Activated CD4-positive, alpha-beta memory T cell treated with anti-CD3 and anti-CD28 coated beads, Interleukin-2, amount 10 ng/mL, durations not matched to agents 7 days and 5 days (primary cell): ENCODE measurements at places on chromosomes 7 and 10.

DNA sequence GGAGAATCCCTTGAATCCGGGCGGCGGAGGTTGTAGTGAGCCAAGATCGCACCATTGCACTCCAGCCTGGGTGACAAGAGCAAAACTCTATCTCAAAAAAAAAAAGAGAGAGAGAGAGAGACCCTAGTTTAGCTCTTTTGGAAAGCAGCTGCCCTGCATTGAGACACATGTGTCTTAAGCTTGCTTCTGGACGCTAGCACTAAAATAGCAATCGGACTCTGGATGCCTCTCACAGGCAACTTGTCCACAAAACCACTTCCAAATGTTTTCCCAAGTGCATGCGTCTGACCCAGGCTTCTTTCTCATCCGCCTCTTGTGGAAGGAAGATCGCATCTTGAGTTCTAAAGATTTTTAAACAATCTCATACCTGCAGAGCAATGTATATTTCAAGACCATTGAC is 182.7 kb downstream of the CUX1 start:
- no peaks in the 10 kb centered on the region for H3K27me3 ChIP-seq
- no peaks in the 10 kb centered on the region for H3K36me3 ChIP-seq
- H3K4me1 ChIP-seq: no peaks in the 10 kb centered on the region

- DNase-seq: no peak
- peak overlapping the region; percentile 100 for H3K4me3 ChIP-seq
- H3K27ac ChIP-seq: peak overlapping the region; percentile 99
- H3K36me3 ChIP-seq: peaks cover 32% of the 10 kb centered on the region
- H3K4me1 ChIP-seq: peaks cover 58% of the 10 kb centered on the region
Measured at GRCh38 chr10:112376396-112376790, 2.5 kb downstream of the ACSL5 start.

GRCh38 chr10:78959924-78960285 is 108.9 kb upstream of the ZMIZ1 start:
- H3K27ac ChIP-seq: no peak overlapping the region
- DNase-seq: no peak
- no peak overlapping the region for H3K4me3 ChIP-seq
- H3K4me1 ChIP-seq: no peaks in the 10 kb centered on the region

- no peak for DNase-seq
- H3K36me3 ChIP-seq: no peaks in the 10 kb centered on the region
Measured at GRCh38 chr7:80918909-80919721, at the start of gene SEMA3C. Gene SEMA3C (minus strand): TSS chr7:80919051. CDS start chr7:80916781, 2,270 bp downstream.

DNA sequence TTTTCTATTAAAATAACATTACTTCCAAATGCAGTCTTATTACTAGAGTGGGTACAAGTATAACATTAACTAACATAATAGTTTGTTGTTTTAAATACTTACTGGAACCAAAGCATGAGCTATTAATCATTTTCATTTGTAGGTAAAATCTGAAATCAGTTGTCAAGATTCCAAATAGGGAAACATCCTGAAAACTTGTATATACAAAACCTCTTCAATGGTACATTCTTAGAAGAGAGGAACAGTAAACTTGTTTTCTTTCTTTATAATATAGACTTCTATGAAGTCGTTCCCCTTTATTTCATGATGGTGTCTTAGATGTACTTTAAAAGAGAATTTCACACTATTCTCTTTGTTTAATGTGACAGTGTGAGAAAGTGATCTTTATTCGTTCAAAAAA is 85.9 kb downstream of the VTI1A start:
- peaks cover 38% of the 10 kb centered on the region for H3K4me1 ChIP-seq
- peaks cover 30% of the 10 kb centered on the region for H3K36me3 ChIP-seq
- DNase-seq: no peak
- H3K4me3 ChIP-seq: no peak overlapping the region
